EL (cell line): ENCODE measurements at places on chromosomes 13 and 19.
A peak's percentile ranks its signal among the peaks of the same experiment; 100 is the strongest.

DNA sequence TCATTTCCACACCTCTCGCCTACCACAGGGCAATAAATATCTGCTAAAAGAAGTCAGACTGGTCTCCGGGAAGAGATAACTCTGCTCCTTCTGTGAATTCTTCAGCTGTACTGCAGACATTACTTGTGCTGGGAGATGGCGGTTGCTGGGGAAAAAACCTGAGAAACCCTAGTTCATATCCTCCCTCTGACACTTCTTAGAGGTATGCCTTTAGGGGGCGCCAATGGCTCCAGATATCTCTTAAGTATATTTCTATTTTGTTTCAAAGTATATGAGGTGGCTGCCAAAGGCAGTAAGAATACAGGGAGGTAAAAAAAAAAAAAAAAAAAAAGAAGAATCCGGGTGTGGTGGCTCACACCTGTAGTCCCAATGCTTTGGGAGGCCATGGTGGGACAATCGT lies 175.2 kb downstream of the PAN3 start:
- DNase-seq, result peak; percentile 59

- DNase-seq, result no peak
These were observed 11.0 kb downstream of the GAS6 start for GRCh38 chr13:113852536-113853517.

- no peak for DNase-seq
These were observed 89.9 kb downstream of the MZT1 start for GRCh38 chr13:72637561-72637960.

GRCh38 chr19:21705393-21705792 lies 62.0 kb downstream of the ZNF100 start:
- no peak for DNase-seq

DNA sequence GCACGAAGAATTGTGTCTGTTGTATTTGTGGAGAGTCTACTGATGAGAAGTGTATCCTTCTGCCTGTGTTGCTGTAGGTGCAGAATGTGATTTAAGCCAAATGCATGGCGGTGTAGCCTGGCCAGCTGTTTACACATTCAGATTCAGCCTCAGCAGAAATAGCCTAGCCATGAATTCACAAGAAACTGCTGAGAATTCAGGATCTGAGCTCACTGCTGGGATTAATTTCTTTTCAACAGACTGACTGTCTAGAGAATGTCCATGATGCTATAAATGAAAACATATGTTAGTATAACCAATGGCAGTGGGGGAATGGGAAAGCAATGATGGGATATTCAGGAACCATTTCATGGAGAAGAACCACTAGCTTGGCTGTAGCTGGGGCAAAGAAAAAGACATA lies 77.4 kb upstream of the RNF113B start:
- peak; percentile 48 for DNase-seq

GRCh38 chr13:85366759-85367417 lies 432.3 kb downstream of the SLITRK6 start:
- no peak for DNase-seq

- no peak for DNase-seq
These were observed 444 bp downstream of the PROSER1 start for GRCh38 chr13:39037410-39037879.

- peak; percentile 76 for DNase-seq
These were observed 40.6 kb downstream of the CCDC122 start for GRCh38 chr13:43838909-43839308.

- DNase-seq, result peak; percentile 49
These were observed 632 bp upstream of the MTIF3 start for GRCh38 chr13:27450921-27451471.

GRCh38 chr13:43908156-43909126 lies 28.7 kb downstream of the LACC1 start:
- DNase-seq, result peak; percentile 61

- peak; percentile 45 for DNase-seq
These were observed at the start of gene PPM1N for GRCh38 chr19:45498411-45499195. TSS of gene PPM1N (plus strand) at chr19:45498443. CDS start at chr19:45498473, 30 bp downstream.

GRCh38 chr13:107361666-107362065 lies 793.7 kb upstream of the ARGLU1 start:
- no peak for DNase-seq

DNA sequence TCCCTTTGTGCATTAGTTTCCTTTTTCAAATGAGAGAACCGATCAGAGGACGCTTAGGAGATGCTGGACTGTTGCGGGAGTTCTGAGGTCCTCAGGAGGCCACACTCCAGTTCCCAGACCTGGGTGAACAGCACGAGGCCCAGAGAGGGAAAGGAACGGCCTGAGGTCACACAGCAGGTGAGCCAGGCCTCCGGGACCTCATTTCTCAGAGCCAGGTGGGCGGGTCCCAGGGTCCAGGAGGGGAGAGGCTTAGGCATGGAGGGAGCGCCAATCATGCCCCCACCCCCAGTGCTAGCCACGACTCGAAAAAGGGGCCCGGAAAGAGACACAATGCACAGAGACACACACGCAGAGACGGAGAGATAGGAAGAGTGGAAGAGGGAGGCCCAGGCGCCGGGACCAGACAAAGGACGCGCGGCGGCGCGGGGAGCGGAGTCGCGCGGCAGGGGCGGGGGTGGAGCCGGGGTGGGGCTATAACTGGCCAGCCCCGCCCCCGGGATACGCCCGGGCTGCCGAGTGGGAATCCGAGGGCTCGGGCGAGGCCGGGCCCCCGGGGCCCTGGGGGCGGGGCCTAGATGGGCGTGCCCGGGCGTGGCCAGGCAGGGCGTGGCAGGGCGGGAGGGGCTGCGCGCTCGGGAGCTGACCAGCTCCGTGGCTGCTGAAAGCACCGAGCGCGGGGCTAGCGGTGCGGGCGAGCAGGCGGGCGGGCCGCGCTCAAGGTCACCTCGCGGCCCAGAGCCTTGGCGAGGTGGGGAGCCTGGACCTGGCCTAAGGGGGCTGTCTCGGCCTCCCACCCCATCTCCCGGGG lies 1.6 kb downstream of the ELAVL3 start:
- DNase-seq, result no peak

GRCh38 chr13:74641586-74641985 lies 507.4 kb upstream of the KLF12 start:
- peak; percentile 38 for DNase-seq

GRCh38 chr13:29129616-29130015 lies 309.5 kb downstream of the MTUS2 start:
- no peak for DNase-seq

GRCh38 chr19:21314676-21315075 lies 14.5 kb downstream of the ZNF708 start:
- peak; percentile 4 for DNase-seq

- DNase-seq, result no peak
These were observed 30.9 kb downstream of the ATP4B start for GRCh38 chr13:113627136-113627535.

GRCh38 chr13:42477596-42478190 lies 96.3 kb upstream of the TNFSF11 start:
- no peak for DNase-seq

GRCh38 chr13:106623799-106624460 lies 56.0 kb upstream of the ARGLU1 start:
- DNase-seq, result no peak

GRCh38 chr13:111174377-111175114 lies 59.4 kb downstream of the ARHGEF7 start:
- no peak for DNase-seq

DNA sequence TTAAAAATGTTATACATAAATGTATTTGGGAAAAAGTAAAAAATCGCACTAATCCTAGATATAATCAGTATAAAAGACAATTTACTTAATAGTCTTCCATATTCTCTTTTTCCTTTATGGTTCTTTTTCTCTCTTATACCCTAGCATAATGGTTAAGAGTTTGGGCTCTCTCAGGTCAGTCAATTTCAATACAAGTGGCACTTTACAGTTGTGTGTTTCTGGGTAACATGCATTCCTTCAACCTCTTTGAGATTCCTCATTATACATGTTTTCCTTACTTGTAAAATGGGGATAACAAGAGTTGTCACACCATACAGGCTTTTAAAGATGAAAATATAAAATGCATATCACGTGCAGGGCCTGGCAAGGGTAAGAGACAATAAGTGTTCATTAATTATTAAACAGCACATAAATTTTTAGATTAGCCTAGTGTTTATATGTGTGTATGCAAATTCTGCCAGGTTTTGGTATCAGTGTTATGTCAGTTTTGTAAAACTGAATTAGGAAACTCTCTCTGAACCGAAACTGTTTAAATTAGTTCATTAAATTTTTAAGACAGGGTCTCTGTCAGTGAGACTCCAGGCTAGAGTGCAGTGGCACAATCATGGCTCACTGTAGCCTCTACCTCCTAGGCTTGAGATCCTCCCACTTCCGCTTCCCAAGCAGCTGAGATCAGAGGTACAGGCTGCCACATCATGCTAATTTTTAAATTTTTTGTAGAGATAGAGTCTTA lies 49.8 kb downstream of the ELF1 start:
- DNase-seq, result no peak

- DNase-seq, result no peak
These were observed 13.7 kb downstream of the LILRA1 start for GRCh38 chr19:54606891-54607784.

GRCh38 chr13:25215253-25215575 lies 43.1 kb upstream of the AMER2 start:
- DNase-seq, result peak; percentile 4

DNA sequence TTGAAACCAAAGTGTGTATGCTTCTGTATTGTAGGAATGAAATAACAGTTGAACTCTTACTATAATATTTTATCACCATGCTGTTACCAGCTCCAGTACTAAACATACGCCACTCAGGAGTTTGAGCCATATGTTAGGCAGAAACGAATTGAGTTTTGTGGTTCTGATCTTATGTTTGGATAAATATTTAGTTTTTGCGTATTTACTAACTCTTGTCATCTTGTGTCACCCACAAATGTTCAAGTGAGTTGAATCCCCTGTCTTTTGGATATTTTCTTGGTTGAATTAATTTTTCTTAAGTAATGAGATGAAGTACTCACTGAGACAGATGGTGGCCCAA lies 1.5 kb downstream of the FNDC3A start:
- DNase-seq, result peak; percentile 19

GRCh38 chr13:97629601-97630272 lies 195.8 kb downstream of the RAP2A start:
- DNase-seq, result no peak

DNA sequence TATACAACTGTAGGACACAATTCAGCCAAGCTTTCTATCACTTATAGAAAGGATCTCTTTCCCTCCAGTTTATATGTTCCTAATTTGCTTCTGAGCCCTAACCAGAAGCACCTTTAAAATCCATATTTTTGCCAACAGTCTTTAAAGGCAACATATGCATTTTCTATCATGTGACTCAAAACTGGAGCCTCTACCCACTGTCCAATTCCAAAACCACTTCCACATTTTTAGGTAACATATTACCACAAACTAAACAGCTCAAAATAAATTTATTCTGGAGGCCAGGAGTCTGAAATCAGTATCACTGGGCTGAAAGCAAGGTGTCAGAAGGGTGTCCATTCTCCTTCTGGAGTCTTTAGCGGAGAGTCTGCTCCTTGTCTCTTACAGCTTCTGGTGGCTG lies 15.9 kb upstream of the EFNB2 start:
- DNase-seq, result no peak

GRCh38 chr13:77429320-77430142 lies 102.6 kb upstream of the MYCBP2 start:
- no peak for DNase-seq

GRCh38 chr19:45971260-45971902 lies 2.3 kb downstream of the NOVA2 start:
- DNase-seq, result no peak

- no peak for DNase-seq
These were observed 4.8 kb downstream of the CIB3 start for GRCh38 chr19:16168465-16169081.

DNA sequence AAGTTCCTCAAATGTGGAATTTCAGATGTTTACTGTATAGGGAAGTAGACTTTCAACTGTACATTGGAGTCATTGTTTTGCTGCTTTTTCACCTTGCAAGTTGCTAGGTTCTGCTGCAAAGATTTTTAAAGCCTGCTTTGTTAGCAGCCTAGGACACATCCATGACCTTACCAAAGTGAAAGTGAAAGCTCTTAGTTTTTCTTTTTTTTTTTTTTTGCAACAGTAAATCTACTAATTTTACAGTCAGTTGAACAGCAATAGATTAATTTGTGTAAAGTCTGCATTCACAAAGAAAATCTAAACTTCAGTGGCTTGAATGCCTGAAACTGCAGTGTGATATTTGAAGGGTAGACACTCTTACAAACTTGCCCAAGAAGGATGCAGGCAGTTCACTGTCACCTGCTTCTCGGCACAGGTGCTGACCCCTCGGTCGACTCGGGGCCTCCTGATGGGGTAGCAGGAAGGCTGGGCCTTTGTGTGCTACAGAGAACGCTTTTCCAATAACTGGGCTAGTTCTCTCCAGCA lies 5.0 kb upstream of the MTIF3 start:
- DNase-seq, result no peak

DNA sequence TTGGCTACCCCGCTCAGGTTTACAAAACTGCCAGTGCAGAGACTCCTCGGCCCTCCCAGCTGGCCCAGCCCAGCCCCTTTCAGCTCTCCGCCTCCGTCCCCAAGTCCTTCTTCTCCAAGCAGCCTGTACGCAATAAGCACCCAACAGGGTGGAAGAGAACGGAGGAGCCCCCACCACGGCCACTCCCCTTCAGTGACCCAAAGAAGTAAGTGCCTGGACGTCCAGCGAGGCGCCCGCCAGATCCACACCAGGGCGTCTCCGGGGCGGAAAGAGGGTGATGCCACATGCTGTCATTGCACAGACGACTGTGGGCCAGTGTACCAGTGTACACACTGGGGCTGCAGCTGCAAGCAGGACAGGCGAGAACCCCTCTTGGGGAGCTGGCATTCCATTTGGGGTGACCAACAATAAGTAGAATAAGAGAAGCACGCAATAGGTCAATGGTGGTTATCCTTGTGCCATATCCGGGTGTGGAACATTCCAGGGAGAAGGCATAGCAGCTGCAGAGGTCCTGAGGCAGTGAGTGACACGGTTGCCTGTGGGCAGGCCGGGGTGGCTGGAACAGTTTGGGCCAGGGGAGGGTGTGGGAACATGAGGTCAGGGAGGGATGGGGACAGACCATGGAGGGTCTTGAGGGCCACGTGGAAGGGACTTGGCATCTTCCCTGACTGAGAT lies 41.3 kb downstream of the DPF1 start:
- no peak for DNase-seq

- DNase-seq, result no peak
These were observed 465.0 kb downstream of the TDRD3 start for GRCh38 chr13:60862036-60862435.

GRCh38 chr19:47362321-47362720 lies 13.2 kb downstream of the DHX34 start:
- no peak for DNase-seq

DNA sequence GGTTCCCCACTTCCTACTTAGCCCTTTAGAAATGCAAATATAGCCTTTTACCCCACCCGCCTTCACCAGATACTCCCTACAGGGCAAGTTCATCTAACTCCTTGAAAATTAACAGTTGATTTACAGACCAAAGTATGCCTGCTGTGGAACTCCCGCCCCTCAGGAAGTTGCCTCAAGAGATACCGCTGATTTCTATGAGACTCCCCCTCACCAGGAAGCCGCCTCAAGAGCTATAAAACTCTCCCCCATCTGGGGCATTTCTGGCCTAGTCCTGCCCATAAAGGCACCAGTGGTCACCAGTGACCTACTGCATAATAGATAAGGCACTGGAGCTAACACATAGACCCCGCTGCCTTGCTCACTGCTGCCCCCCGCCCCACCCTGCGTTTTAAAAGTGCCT lies 201.7 kb upstream of the UBL3 start:
- DNase-seq, result no peak
